ENCODE measurements at places on chromosomes 7 and 10.

DNA sequence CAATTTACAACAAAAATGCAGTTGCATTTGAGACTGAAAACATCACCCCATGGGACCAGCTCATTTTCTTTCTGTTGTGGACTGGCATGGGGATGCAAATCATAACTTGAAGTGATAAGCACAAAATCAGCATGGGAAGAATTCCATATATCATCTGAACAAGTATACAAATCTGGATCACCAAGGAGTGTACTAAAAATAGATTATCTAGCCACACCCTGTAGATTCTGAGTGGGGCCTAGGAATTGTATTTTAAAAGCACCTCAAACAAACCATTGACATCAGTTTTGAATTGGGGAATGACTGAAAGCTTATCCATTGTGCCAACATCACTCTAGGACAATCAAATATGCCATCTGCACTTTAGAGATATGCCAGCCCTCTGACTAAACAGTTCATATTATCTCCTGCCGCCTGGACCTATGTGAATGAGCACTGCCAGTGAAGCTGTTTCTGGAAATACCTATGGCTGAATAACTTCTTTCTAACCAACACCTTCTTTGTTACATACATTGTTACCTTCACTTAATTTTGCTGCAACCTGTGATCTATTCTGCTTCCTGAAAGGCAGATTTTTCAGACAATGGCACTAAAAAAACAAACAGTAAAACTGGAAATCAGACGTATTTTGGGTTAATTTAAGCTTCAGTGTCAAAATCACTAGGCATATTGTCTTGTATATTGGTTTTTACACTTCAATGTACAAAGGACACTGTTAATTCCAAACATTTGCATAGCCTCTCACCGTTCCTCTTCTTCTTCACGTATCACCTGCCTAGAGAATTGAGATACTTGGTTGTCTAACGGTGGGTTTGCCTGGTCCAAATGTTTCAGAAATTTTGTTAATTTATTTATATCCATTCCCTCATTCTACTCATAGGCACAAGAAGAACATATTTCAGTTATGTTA is 42.4 kb upstream of the HGF start:
- DNase-seq = no peak

DNA sequence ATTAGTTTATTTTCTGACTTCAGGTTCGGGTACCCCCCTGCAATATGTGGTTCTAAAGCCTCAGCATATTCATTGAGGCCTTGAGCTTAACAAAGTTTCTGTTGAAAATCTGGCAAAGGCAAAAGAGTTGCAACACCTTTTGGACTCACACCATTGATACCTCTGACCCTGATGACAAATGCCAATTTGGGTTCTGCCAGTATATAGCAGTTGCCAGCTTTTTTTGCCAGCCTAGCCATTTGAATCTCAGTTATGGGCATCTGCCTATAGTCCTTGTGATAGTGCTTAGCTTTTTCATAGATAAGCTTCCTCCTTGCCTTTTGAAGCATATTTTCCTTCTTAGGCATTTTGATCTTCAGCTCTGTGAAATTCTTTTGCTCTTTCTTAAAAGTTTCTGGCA is 31.9 kb downstream of the LIPJ start:
- DNase-seq = no peak

DNA sequence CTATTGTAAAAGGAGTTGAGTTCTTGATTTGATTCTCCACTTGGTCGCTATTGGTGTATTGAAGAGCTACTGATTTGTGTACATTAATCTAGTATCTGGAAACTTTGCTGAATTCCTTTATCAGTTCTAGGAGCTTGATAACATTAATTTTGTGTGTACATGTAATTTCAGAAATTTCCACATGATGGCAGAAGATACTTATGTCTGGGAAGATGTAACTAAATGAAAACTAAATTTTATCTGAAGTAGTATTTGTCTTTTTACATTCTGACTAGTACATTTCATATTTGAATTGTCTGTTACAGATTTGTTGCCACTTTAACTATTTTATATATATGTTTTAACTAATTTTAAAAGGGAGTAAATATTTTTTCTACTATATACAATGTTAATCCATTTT is 27.6 kb downstream of the SDHAF3 start:
- DNase-seq = no peak

DNA sequence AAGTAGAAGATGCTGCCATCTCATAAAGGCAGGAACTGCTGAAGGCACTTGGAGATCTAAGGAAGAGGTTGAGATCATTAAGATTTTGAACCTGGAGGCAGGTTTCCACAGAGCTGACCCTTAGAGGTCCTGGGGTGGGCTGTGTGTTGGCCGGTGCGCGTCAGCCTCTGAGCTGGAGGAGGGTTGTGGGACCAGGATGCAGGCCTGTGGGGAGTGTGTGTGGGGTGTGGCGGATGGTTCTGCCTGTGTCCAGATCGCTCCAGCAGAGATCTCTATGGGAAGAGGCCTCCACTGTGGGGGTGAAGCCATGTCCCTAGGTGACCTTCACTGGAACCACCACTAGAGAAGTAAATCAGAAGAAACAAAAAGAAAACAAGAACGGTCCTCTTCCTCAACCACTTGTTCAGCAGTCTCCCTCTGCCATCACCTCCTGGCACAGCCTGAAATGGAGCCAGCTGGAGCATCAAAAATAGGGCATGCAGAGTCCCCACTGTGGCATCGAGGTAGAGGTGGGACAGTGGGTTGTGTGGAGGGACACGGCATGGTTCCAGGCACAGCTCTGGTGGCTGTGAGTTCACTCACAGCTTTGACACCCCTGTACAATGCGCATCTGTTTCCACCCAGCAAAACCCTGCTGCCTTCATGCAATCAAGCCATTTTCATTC is 453.8 kb downstream of the TCERG1L start:
- no peak for DNase-seq

DNA sequence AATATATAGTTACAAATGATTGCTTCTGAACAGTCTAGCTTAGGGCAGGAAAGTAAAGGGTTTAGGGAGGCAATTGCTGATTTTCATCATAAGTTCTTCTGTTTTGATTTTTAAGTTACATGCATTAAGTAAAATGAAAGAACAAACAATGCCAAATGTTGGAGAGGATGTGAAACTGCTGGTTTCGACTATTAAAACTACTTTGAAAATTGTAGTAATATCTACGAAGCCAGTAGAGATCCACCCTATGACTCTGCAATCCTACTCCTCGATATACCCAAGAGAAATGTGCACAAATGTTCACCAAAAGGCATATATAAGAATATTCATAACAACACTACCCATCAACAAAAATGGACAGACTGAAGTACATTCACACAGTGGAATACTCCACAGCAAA is 24.3 kb downstream of the PDZD8 start:
- no peak for DNase-seq

- no peak for DNase-seq
Observed at GRCh38 chr10:131246089-131246488, 65.4 kb downstream of the TCERG1L start.

- DNase-seq = peak; percentile 34
Observed at GRCh38 chr10:31011017-31011664, 20.5 kb downstream of the ZNF438 start.

DNA sequence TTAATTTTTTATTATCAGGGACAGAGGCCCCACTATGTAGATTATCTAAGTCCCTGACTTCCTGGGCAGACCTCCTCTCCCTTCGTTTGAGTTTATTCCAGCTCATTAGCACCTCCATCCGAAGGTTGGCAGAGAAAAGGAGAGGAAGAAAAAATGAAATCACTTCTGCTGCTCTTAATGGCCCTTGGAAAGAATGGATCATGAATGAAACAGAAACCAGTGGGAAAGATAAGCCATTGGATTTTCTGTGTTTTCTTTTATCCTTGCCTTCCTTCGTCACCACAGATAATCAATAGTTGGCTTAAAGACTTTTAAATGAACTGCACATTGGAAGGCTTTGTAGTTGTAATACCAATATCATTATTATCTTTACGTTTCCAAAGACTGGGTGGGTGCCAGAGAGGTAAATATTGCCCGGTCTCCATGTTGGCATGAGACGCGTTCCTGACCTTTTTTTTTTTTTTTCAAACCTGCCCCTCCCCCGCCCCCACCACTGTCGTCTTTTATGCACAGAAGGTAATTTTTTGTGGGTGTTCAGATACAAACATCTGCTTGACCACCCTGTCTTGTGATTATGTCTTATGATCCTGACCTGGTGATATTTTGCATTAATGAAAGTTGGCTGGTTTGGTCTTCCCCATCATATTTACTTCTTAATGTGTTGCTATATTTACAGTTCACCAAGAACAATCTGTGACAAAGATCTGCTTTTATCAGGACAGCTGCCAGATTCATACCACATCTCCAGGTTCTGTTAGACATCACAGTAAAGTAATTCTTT is 116.8 kb downstream of the ARID5B start:
- DNase-seq = no peak

DNA sequence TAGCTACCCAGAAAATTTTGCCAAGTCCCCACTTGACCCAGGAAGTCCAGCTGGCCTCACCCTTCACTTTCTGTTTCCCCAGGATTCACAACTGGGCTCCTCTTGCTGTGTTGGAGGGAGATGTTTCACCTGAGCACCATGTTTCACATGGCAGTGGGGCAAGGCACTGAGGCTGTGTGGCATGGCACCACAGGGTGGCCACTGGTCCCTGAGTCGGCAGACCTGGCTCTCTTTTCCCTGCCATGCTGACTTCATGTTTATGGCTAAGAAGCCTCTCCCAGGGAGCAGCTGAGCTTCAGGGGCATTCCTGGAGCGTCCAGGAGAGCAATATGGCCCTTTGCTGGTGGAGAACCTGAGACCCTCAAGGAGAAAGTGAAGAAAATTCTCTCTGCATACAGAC is 266.9 kb downstream of the RPS24 start:
- no peak for DNase-seq

- peak; percentile 85 for DNase-seq
Observed at GRCh38 chr7:128827971-128828711, 2.1 kb upstream of the FLNC start.

GRCh38 chr10:132841615-132841975 is 55.6 kb upstream of the NKX6-2 start:
- DNase-seq = no peak

GRCh38 chr10:66786709-66787108 is 139.1 kb upstream of the LRRTM3 start:
- DNase-seq = no peak

- no peak for DNase-seq
Observed at GRCh38 chr7:99617192-99617781, 541 bp downstream of the ZSCAN25 start.

GRCh38 chr7:55448526-55448925 is 83.4 kb downstream of the LANCL2 start:
- no peak for DNase-seq

DNA sequence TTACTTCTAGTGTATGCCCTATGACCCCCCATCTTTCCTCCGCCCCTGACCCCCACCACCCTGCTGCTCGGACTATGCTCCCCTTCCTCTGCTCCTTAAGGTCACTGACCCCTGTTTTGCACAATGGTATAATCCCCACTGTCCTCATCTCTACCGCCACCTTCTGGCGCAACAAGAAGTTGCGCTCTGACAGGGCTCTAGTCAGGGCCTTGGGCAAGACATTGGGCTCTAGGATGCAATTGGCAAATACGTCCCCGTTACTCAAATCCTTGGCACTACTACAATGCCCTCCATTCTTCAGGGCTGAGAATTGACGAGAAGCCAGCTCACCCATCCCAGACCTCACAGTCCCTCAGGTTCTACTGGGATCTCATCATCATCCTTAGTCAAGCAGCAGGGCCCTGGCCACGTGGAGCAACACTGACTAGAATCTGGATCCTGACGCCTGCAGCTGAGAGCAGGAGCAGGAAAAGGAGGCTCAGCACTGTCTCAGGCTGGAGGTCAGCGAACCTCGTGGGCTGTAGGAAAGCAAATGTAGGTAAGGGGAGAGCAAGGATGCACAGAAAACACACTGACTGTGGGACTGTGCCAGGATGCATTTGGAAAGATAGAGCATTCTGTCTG is 10.6 kb downstream of the LRIT2 start:
- DNase-seq = no peak

DNA sequence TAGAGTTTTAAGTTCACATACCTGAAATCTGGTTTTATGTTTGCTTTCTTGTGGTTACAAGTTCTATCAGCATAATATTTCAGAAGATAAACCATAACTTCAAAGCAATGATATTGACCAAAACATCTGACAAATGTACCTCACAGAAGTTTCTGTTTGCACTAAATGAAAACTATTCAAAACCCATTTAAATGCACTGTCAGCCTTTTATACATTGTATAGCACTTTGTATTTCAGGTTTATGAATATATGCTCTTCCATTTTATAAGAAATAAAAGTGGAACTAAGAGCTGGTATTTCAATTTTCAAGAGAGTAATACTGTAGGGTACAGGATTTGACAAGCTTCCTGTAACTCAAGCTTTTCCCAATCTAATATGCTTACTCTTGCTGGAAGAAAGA is 388.6 kb upstream of the MBL2 start:
- DNase-seq = no peak

- DNase-seq = no peak
Observed at GRCh38 chr7:51313738-51314425, 2.7 kb downstream of the COBL start.

DNA sequence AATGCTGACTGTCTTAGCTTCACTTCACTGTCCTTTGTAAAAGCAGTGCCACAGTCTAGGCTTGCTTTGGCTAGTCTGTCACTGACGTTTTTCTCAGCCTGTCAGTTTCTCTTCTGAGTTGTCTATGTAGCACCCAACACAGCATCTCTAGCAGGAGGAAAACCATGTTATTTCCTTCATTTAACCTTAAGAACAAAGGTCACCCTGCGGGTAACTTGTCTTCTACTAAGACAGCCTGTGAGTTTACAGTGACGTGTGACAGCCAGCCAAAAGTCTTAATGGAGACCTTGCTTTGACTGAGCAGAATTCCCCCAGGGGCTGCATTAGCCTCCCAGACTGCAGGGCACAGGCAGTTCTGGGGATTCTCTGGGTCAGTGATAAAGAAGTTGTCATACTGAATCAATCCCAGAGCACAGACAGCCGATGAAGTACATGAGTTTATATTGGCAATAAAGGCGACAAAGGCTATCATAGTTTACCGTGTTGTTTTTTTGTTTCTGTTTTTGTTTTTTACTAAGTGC is 296.0 kb upstream of the KIAA1217 start:
- DNase-seq = no peak

DNA sequence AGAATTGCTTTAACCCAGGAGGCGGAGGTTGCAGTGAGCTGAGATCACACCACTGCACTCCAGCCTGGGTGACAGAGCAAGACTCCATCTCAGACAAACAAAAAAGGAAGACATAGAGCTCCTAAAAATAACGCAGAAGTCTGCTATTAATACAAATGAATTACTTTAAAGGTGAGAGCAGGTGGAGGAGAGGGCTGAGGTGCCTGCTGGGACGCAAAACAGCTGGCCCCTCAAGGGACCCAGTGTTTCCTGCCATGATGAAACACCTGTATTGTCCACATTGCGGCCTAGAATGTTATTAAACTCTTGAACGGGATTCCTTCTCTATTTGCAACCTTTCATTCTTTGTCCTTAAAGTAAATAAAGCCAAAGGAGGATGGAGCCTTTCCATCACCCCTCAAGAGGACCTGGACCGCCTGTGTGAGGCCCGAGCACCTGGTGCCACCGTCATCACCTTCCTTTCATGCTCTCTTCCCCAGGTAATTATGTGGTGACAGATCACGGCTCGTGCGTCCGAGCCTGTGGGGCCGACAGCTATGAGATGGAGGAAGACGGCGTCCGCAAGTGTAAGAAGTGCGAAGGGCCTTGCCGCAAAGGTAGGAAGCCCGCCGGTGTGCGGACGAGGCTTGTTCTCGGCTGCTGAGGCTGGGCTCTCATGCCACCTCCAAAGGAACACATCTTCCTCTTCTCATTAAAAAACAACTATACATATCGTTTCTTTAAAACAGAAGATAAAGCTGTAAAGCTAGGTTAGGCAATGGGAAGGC is 136.7 kb downstream of the EGFR start:
- DNase-seq = no peak

GRCh38 chr7:116986611-116987565 is 33.6 kb downstream of the ST7 start:
- DNase-seq = peak; percentile 20

All from HT1080 (cell line).